Cortex of kidney (tissue), 1 donor: ENCODE measurements at places on chromosomes 3 and 15.

GRCh38 chr15:53580366-53580765 lies 179.1 kb downstream of the WDR72 start:
- DNase-seq = no peak

GRCh38 chr3:196055683-196056270 lies 26.1 kb downstream of the TFRC start:
- DNase-seq = no peak

- no peak for DNase-seq
Measured at GRCh38 chr3:86771741-86772512, 219.0 kb downstream of the VGLL3 start.

- DNase-seq = no peak
Measured at GRCh38 chr15:75371901-75372688, 3.7 kb upstream of the MAN2C1 start.

- no peak for DNase-seq
Measured at GRCh38 chr3:54188176-54188791, 65.9 kb downstream of the CACNA2D3 start.

DNA sequence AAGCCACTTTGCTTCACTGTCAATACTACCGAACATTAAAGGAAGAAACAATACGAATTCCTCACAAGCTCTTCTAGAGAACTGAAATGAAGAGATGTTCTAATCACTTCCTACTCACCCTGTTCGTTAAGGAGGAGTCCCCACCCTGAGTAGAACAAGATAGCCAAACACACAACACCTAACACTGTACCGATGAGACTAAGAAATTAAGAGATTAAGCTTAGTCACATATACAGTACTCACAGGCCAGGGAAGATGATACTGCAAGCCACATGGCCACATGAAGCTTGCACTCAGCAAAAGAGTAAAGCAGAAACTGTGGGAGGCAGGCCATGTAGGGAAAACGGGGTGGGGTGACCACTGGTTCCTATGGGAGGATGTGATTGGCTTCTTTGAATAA lies 48.0 kb downstream of the CGGBP1 start:
- no peak for DNase-seq

DNA sequence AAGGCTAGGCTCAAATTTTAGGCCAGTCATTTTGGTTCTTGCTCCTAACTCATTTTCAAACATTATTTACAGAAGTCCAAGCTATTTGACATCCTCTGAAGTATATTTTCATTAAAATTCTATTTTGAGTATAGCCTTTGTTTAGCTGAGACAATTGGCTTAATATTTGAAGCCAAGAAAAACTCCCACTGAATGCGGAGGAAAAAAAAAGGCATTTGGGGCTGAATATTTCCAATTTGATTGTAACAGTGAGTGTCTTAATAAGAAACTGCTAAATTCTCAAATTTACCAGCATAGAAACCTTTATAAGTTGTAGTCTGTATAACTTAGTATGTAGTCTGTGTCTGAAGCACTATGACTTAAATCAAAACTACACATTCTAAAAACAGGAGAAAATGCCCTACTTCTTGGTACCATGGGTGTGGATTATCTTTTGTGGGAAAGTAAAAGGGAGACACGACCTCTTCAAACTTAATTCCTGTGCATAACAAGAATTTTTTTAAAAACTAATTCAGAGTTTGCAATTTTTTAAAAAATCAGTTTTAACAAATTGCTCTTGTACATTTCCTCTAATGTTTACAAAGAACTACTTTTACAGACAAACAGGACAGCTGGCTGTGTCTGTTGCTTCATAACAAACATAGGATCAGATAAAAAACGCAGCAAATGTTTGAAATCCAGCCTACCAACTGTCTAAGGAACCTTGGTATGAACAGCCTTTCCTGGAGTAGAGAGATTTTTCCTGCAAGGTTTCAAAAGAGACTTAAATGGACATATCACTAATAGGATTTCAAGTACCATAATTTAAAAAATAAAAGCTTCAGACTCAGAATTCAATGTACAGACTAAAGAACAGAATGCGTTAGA lies 52.7 kb upstream of the LMOD3 start:
- no peak for DNase-seq

DNA sequence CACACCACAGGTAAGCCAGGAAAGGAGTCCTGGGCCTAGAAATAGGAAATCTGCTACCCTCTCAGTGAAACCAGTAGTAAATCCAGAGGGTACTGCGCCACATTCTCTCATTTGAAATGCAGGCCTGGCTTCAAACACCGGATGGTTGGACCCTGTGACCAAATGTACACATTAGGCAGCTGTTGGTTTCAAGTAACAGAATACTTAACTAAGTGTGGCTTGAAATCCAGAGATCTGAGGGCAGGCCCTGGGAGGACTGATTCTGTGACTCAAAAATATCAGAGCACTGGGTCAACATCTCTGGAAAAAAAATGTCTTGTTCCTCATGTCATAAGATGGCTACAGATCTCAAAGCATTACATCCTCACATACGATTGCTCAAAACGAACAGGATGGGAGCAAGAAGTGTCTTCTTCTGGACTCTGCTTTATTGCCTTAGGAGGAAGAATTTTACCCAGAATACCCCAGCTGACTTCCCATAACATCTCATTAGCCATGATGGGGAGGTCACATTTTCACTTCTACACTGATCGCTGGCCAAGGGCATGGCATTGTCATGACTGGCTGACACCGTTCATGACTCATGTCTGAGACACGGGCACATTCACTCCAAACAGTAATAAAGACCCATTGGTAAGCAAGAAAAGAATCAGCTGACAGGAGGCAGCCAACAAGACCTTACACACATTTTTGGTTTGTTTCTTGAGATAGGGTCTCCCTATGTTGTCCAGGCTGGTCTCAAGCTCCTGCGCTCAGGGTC lies 166.0 kb downstream of the ARRDC4 start:
- no peak for DNase-seq

DNA sequence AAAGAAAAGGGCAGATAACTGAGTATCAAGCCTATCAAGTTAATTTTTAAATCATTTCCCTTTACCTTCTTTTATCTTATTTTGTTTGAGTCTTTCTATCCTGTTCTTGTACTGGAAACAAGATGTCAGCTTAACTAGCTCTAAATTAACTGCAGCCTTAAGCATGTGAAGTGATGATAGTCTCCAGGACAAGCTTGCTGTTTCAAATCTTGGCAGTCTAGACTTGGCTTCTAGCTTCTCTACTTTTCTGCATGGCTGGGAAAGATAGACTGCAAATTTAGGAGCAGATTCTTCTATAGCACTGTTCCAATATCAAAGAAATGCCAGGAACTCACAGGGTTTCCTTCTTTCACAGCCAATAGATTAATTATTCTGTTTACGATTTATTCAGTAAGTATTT lies 1034.4 kb downstream of the TUSC7 start:
- no peak for DNase-seq

GRCh38 chr15:31255732-31256377 lies 70.8 kb upstream of the KLF13 start:
- no peak for DNase-seq

DNA sequence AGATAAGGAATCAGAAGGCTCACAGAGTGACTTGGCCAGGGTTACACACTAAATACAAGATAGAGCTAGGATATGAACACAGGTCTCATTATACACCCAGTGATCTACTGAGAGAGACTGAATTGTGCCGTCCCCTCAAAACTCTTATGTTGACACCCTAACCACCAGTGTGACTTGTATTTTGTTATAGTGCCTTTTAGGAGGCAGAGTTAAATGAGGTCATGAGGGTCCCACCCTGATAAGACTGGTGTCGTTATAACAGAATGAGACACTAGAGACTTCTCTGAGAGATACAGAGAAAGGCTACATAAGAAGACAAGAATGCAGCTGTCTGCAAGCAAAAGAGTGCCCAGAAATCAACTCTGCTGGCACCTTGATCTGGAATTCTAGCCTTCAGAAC lies 12.6 kb downstream of the KPNA1 start:
- DNase-seq = no peak

DNA sequence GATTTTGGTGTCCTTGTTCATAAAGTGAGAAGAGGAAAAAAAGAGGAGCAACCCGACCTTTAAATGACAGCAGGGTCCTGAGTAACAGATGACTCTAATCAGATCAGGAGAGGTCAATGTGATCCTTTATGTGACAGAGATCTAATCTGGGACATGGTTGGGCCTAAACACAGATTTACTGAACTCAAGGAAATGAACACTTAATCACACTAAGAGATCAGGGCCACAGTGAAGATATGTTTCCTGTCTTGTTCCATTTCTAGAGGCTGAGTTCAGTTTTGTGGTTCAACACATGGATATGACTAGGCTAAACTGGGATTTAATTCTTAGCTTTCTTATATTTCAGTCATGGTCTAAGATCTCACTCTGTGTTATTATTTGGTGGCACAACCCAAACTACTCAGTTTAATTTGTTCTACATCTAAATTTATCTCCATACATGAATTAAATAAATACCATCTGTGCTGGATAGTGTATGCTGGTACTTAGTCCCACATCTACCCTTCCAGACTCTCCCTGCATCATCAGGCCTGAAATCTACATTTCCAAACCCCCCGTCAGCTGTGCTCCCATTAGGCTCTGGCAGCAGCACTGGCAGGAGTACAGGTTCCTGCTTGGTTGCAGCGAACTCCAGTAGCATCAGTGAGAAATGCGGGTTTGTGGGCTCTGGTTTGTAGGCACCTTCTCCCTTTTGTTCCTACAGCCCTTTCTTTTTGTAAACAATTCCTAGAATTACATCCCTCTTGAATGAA lies 22.6 kb downstream of the SFMBT1 start:
- DNase-seq = no peak

GRCh38 chr3:8458238-8458661 lies 43.4 kb upstream of the LMCD1 start:
- no peak for DNase-seq

- no peak for DNase-seq
Measured at GRCh38 chr15:93451265-93451664, 362.3 kb upstream of the RGMA start.

DNA sequence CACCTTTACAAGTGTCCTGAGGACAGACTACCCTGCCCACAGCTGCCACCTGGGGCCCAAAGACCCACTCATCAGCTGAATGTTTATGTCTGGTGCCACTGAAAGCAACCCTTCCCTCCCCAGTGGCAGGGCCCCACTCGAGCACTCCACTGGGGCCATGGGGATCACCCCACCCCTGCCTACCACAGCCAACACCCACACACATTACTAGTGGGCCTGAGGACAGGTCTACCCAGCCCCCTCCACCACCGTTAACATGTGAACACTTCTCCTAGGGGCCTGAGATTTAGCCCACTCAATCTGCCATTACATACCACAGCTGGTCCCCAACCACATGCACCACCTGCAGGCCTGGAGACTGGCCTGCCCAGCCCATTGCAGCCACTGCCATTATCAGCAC lies 52.3 kb downstream of the ADAM10 start:
- DNase-seq = no peak

- no peak for DNase-seq
Measured at GRCh38 chr15:28889346-28889745, 3.6 kb downstream of the APBA2 start.

GRCh38 chr15:74182131-74182530 lies 8.6 kb downstream of the ISLR start:
- DNase-seq = no peak

DNA sequence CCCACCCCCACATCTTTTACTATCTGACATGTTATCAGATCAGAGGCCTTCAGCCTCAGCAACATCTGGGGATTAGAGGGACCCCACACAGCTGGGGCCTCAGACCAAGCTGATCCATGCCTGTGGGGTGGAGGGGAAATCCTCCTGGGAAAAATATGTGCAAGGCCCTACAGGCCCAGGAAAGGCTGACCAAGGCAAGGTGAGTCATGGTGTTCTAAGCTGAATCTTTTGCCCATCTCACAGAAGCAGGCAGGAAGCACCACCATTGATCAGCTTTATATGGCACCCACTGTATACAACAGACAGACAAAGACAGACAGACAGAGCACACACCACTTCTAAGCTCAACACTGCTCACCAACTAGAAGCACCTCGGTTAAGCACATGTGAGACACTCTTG lies 12.4 kb upstream of the PARP6 start:
- DNase-seq = no peak

- no peak for DNase-seq
Measured at GRCh38 chr3:197746801-197747237, 2.9 kb upstream of the FYTTD1 start.

GRCh38 chr3:193971261-193971751 lies 164.6 kb upstream of the HES1 start:
- DNase-seq = no peak

GRCh38 chr3:42698911-42699230 lies 3.7 kb downstream of the HHATL start:
- DNase-seq = no peak

DNA sequence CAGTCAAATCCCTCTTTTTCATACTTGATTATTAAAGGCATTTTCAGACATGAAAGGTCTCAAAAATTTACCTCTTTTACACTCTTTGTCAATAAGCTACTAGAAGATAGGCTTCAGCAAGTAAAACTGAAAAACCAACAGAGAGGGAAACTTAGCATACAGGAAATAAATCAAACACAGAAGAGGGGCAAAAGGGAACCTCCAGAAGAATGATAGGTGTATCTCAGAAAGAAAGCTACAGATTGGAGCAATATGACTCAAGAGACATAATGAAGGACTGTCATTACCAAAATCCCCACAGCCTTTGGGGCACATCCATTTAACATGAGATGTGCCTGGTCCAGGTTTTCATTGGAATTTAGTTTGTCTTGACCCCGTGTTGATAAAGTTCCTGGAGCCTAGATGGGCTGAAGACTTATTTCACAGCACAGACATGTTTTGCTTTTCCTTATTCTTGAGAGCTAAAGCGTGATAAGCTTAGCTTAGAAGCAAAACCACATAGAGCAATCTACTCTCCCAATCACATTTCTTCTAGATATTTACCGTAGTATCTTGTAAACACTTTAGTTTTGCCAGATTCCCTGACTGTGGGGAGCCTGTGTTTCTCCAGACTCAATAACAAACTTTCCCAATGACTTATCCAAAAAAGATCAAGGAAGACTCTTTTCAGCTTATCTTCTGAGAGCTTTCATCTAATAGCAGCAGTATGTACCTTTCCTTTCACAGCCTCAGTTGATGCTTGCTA lies 11.7 kb downstream of the LRRFIP2 start:
- DNase-seq = no peak

GRCh38 chr3:79810581-79810980 lies 42.8 kb upstream of the ROBO1 start:
- no peak for DNase-seq

DNA sequence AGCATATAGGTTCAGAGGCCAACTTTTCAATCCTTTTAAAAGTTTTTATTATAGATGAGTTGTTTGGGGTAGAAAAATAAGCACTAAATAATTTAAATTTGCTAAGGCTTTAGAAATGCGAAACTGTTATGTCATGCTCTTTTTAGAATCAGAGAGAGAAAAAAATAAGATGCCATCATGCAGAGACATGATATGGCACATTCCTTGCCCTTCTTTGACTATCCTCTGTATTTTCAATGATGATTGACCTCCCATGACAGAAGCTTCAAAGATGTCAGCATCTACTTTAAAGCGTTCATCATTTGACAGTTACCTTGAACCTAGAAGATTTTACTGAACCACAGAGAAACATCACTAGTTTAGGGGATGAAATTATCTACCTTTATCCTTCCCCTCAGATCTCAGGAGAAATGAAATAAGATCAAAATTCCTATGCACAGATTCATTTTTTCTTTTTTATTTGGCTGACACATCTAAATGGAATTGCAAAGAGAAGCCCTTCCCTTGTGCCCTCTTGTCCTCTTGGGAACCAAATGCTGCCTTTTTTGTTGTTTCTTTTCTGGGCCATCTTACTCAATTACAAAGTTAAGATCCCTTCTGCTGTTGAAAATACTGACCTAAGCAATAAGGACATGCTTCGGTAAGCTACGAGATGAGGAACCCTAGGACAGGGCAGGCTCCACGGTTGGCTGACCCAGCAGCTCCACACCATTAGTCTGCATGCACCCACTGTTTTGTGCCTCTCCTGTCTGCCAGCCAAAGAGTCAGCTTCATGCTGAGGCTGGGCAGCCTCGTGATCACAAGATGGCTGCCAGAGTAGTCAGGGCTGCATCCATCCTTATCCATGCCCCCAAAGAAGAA lies 289.7 kb upstream of the TPM1 start:
- DNase-seq = no peak
